ENCODE measurements at places on chromosomes 7 and 10. TPM values are rescaled to one million over a fixed set of nuclear protein-coding genes. Genes with fewer than 3 reads are reported as not detected.

- no peaks in the 10 kb centered on the region for H3K4me1 ChIP-seq
- H3K4me3 ChIP-seq, result no peak overlapping the region
- no peak overlapping the region for H3K27ac ChIP-seq
- no peak for DNase-seq
- no peaks in the 10 kb centered on the region for H3K36me3 ChIP-seq
These were observed 124.9 kb upstream of the HABP2 start for GRCh38 chr10:113427811-113428558.

GRCh38 chr7:26782501-26782900 is 81.9 kb downstream of the SKAP2 start:
- no peaks in the 10 kb centered on the region for H3K36me3 ChIP-seq

- no peak overlapping the region for H3K4me3 ChIP-seq
- H3K36me3 ChIP-seq, result no peaks in the 10 kb centered on the region
- H3K27me3 ChIP-seq, result no peaks in the 10 kb centered on the region
These were observed 232.0 kb downstream of the CCDC3 start for GRCh38 chr10:12769323-12770044.

GRCh38 chr7:156819733-156820295 is 73.2 kb downstream of the LMBR1 start:
- no peaks in the 10 kb centered on the region for H3K4me1 ChIP-seq
- H3K36me3 ChIP-seq, result no peaks in the 10 kb centered on the region
- no peaks in the 10 kb centered on the region for H3K27me3 ChIP-seq
- H3K27ac ChIP-seq, result no peak overlapping the region

DNA sequence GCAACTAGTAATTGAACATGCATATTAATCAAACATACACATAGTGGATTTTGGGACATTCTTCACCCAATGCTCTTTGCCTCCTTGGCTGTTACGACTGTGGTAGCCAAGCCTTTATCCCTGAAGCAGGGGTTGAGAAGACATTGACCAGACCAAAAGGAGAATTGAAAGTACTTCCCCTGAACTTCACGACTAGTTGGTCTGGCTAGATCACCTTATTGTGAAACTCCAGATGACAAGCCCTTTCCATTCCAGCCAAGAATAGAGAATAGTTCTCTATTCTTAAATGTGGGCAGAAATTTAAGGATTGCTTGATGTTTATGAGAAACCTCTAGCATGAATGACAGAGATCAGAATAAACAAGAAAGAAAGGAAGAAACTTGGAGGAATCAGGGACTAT is 97.0 kb downstream of the LRMDA start:
- no peaks in the 10 kb centered on the region for H3K4me1 ChIP-seq
- no peaks in the 10 kb centered on the region for H3K27me3 ChIP-seq
- H3K27ac ChIP-seq, result no peak overlapping the region
- DNase-seq, result no peak
- H3K4me3 ChIP-seq, result no peak overlapping the region
- no peaks in the 10 kb centered on the region for H3K36me3 ChIP-seq

- no peaks in the 10 kb centered on the region for H3K27me3 ChIP-seq
- no peak overlapping the region for H3K4me3 ChIP-seq
- no peaks in the 10 kb centered on the region for H3K36me3 ChIP-seq
- no peak for DNase-seq
- no peak overlapping the region for H3K27ac ChIP-seq
These were observed 156.5 kb upstream of the HDAC9 start for GRCh38 chr7:18338910-18339523.

DNA sequence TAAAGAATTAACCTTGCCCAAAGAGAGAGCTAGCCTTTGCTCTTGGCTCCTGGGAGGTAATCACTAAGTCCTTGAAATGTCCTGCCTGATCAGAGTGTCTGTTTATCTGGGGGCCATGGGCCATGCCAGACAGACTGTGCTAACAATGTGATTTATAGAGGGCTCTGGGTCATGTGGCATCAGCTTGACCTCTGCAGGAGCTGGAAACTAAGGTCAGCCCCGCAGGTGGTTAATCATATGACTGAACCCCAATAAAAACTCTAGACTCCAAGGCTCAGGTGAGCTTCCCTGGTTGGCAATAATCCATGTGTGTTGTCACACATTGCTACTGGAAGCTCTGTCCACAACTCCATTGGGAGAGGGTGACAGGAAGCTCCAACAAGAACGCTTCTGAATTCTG is 47.5 kb downstream of the NDUFB2 start:
- no peak overlapping the region for H3K27ac ChIP-seq
- H3K4me1 ChIP-seq, result no peaks in the 10 kb centered on the region
- no peak overlapping the region for H3K4me3 ChIP-seq
- H3K27me3 ChIP-seq, result no peaks in the 10 kb centered on the region
- no peak for DNase-seq
- H3K36me3 ChIP-seq, result no peaks in the 10 kb centered on the region

DNA sequence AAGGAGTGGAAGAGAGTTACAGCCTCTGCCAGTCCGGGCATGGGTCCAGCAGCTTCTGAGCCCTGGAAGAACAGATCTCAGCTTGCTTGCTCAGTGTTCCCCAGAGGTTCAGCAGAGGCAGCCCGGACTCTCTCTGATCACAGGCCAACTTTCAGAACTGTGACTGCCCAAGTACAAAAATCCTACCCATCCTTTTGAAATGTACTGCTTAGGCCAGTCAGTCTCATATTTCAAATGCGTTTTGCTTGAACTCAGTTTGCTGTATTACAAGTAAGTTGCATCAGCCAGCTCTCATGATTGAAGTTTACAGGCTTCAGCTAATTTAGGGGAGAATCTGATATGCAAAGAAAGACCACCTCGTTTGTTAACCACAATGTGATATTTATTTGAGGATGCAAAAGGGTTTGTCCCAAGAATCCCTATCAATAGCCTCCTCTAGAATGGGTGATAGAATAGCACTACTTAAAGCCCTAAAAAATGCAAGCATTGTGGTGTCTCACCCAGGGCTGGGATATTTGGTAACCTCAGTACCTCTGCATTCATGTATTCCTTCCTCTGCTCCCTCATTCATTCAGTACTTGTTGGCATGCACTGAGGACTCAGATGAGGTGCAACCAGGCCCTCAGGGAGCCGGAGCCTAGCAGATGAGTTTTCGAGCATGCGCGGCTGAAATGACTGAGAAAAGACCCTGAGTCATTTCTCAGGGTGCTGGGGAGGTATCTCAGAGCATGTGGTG is 7.0 kb downstream of the AIMP2 start:
- H3K4me3 ChIP-seq, result no peak overlapping the region
- peak overlapping the region; percentile 40 for H3K27ac ChIP-seq
- no peak for DNase-seq
- no peaks in the 10 kb centered on the region for H3K27me3 ChIP-seq

DNA sequence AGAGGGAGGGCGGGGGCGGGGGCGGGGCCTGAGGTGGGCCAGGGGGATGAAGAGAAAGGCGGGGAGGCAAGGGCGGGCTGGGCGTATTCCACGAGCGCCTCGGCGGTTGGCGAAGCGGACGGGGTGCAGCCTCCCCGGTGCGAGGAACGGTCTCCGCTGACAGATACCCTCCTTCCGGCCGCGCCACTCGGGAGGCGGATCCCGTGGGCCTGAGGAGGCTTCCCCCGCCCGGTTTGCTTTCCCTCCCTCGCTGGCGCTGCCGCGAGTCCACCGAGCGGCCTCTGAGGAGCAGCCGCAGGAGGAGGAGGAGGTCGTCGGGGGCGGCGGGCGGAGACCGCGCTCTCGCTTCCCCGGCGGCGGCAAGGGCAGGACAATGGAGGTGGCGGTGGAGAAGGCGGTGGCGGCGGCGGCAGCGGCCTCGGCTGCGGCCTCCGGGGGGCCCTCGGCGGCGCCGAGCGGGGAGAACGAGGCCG is at the start of gene TRIM24:
Gene TRIM24, plus strand, starts transcription at position 84 of the 473 bp plus-strand sequence. Its CDS starts 290 bp downstream, at position 374.
- H3K27ac ChIP-seq, result peak within 1 kb of the TSS; percentile 95
- H3K36me3 ChIP-seq, result no peaks in the 10 kb centered on the region
- H3K27me3 ChIP-seq, result no peaks in the 10 kb centered on the region
- peak within 1 kb of the TSS; percentile 92 for H3K4me3 ChIP-seq
- DNase-seq, result no peak

GRCh38 chr10:118918587-118918986 is 110.9 kb upstream of the NANOS1 start:
- DNase-seq, result no peak
- no peak overlapping the region for H3K4me3 ChIP-seq
- no peaks in the 10 kb centered on the region for H3K36me3 ChIP-seq
- no peaks in the 10 kb centered on the region for H3K4me1 ChIP-seq
- no peaks in the 10 kb centered on the region for H3K27me3 ChIP-seq

- no peak overlapping the region for H3K27ac ChIP-seq
- no peaks in the 10 kb centered on the region for H3K36me3 ChIP-seq
- no peaks in the 10 kb centered on the region for H3K4me1 ChIP-seq
These were observed 124.0 kb downstream of the WDR37 start for GRCh38 chr10:1180071-1180730.

DNA sequence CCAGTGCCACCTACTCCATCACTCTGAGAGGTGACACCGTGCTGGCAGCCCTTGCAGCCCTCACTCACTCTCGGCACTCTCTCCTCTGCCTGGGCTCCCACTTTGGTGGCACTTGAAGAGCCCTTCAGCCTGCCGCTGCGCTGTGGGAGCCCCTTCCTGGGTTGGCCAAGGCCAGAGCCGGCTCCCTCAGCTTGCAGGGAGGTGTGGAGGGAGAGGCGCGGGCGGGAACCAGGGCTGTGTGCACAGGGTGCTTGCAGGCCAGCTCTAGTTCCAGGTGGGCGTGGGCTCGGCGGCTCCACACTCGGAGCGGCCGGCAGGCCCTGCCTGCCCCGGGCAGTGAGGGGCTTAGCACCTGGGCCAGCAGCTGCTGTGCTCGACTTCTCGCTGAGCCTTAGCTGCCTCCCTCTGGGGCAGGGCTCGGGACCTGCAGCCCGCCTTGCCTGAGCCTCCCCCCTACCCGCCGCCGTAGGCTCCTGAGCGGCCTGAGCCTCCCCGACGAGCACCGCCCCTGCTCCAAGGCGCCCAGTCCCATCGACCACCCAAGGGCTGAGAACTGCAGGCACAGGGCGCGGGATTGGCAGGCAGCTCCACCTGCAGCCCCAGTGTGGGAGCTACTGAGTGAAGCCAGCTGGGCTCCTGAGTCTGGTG is 48.7 kb upstream of the SLC35G1 start:
- H3K27ac ChIP-seq, result no peak overlapping the region
- no peaks in the 10 kb centered on the region for H3K36me3 ChIP-seq
- H3K4me1 ChIP-seq, result no peaks in the 10 kb centered on the region
- no peaks in the 10 kb centered on the region for H3K27me3 ChIP-seq
- DNase-seq, result no peak

- no peak overlapping the region for H3K27ac ChIP-seq
- H3K27me3 ChIP-seq, result no peaks in the 10 kb centered on the region
- H3K4me3 ChIP-seq, result no peak overlapping the region
- no peaks in the 10 kb centered on the region for H3K36me3 ChIP-seq
- H3K4me1 ChIP-seq, result no peaks in the 10 kb centered on the region
These were observed 149.2 kb downstream of the PLPP4 start for GRCh38 chr10:120606051-120606764.

DNA sequence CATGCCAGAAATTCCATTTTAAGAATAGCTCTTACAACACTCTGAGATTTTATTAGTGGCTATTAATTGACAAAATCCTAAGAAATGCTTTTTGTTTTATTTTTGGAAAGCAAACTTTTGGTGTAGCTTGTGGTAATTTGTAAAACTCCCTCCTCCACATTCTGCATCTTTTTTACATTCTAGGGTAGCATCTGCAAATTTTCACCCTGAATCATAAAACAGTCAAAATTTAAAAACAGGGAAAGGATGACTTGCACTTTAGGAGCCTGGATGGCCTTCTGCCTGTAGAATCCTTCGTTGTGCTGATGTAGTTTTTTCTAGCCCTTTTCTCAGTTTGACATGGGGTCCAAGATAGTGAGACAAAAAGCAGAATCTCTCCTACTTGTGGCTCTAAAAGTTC is 316.1 kb downstream of the ADRA2A start:
- no peaks in the 10 kb centered on the region for H3K27me3 ChIP-seq
- no peak overlapping the region for H3K27ac ChIP-seq
- H3K4me1 ChIP-seq, result no peaks in the 10 kb centered on the region
- DNase-seq, result no peak
- no peaks in the 10 kb centered on the region for H3K36me3 ChIP-seq

DNA sequence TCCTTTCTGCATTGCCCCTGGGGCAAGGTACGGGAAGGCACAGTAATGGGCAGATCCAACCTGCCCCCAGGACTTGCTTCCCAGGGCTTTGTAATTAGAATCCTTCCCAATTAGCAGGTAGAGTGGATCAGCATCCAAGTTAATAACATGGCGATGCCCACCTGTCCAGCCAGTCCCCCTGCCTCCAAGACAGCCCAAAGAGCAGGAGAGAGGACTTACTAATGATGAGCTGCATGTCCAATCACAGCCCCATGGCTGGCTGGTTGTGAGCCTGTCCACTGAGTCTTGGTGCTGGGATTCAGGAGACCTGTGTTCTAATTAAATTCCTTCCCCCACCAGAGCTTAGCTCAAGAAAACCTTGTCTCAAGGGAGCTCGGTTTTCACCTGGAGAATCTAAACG is 49.0 kb downstream of the RPS24 start:
- H3K4me1 ChIP-seq, result no peaks in the 10 kb centered on the region
- H3K27me3 ChIP-seq, result no peaks in the 10 kb centered on the region
- DNase-seq, result no peak
- H3K36me3 ChIP-seq, result no peaks in the 10 kb centered on the region
- H3K27ac ChIP-seq, result no peak overlapping the region
- H3K4me3 ChIP-seq, result no peak overlapping the region

GRCh38 chr7:51785171-51785570 is 468.6 kb upstream of the COBL start:
- DNase-seq, result no peak
- H3K4me1 ChIP-seq, result no peaks in the 10 kb centered on the region
- H3K36me3 ChIP-seq, result no peaks in the 10 kb centered on the region
- H3K27me3 ChIP-seq, result no peaks in the 10 kb centered on the region

GRCh38 chr7:82778021-82778420 is 334.4 kb upstream of the CACNA2D1 start:
- H3K36me3 ChIP-seq, result no peaks in the 10 kb centered on the region
- H3K27ac ChIP-seq, result no peak overlapping the region
- no peak overlapping the region for H3K4me3 ChIP-seq
- DNase-seq, result no peak
- no peaks in the 10 kb centered on the region for H3K27me3 ChIP-seq
- H3K4me1 ChIP-seq, result no peaks in the 10 kb centered on the region

The FOXK1 gene
- total RNA-seq, result 11.7 TPM

The OR2A42 gene
- total RNA-seq, result 0.15 TPM

The SLC13A1 gene
- total RNA-seq, result not detected

The KCTD7 gene
- 13.4 TPM for total RNA-seq

The NRG3 gene
- 0.88 TPM for total RNA-seq

The ZNF853 gene
- 11.5 TPM for total RNA-seq

The EPO gene
- total RNA-seq, result not detected

The IFIT5 gene
- total RNA-seq, result 16.0 TPM

The CPVL gene
- 44.2 TPM for total RNA-seq

The ZNF117 gene
- total RNA-seq, result 37.4 TPM

The EXOSC1 gene
- 27.7 TPM for total RNA-seq

The DGKI gene
- total RNA-seq, result 2.7 TPM

Measured in breast epithelium (tissue), 4 donors.